DMS79 (cell line): ENCODE measurements at places on chromosomes 5 and 9.

- DNase-seq = no peak
Measured at GRCh38 chr9:32502464-32502863, 23.5 kb downstream of the RIGI start.

- no peak for DNase-seq
Measured at GRCh38 chr5:32507738-32508434, 63.3 kb upstream of the ZFR start.

- no peak for DNase-seq
Measured at GRCh38 chr5:5132234-5132633, 7.9 kb upstream of the ADAMTS16 start.

DNA sequence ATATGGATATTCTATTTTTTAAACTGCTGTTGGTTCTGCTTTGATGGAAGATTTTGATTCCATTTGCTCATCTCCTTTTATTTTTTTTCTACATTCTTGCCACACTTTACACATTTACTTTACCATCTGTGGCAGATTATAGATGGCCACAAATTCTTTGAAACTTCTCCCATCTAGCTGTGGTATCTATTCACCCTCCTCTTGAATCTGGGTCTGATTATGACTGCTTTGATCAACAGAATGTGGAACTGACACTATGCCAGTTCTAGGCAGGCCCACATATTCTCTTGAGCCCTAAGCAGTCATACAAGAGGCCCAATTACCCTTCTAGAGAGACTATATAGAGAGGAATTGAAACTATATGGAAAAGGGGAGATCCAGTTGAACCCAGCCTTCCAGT is 439.0 kb upstream of the PTGER4 start:
- DNase-seq = no peak

GRCh38 chr9:116154976-116155697 is 1.5 kb downstream of the PAPPA start:
- DNase-seq = no peak

DNA sequence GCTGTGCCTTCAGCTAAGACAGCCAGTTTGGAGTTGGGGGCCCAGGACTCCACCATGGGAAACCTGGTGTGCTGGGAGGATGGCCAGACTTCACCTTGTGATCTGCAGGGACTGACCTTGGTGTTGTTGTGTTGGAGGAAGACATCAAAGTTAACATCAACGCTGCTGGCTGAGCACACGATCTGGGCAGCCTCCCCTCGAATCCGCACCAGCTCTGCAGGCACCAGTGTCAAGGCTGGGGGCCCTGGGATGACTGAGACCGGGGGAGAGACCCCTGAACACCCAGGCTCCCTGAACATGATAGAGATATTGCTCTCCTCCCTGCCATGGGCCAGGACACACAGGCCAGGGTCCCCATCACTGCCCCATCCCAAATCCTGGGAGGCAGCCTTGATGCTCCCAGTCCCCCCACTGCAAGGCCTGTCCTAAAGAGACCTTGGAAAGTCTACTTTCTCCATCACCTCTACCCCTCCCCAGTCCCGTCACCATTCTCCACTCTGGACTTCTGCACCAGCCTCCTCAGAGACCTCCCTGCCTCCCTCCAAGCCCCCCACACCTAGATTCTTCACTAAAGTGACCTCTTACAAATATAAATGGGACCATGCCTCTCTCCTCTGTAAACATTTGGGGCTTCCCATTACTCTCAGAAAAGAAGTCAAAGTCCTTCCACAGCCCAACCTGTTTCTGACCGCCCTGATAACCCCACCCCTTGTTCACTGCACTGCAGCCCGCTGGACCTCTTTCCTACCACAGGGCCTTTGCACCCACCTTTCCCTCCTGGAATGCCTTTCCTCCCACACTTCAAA is 8.2 kb downstream of the CSF1R start:
- DNase-seq = no peak
